ENCODE measurements at places on chromosomes 3 and 15. TPM values are rescaled to one million over a fixed set of nuclear protein-coding genes. Genes with fewer than 3 reads are reported as not detected.

- no peaks in the 10 kb centered on the region for H3K27me3 ChIP-seq
- H3K4me1 ChIP-seq, result peaks cover 80% of the 10 kb centered on the region
- H3K36me3 ChIP-seq, result peaks cover 3% of the 10 kb centered on the region
- DNase-seq, result no peak
- H3K4me3 ChIP-seq, result peak overlapping the region; percentile 14
Measured at GRCh38 chr3:66638717-66639116, 137.9 kb upstream of the LRIG1 start.

GRCh38 chr3:73716418-73716817, 91.7 kb upstream of the PDZRN3 start:
- H3K27ac ChIP-seq, result no peak overlapping the region
- H3K36me3 ChIP-seq, result no peaks in the 10 kb centered on the region
- DNase-seq, result no peak
- no peak overlapping the region for H3K4me3 ChIP-seq
- no peaks in the 10 kb centered on the region for H3K27me3 ChIP-seq
- peaks cover 12% of the 10 kb centered on the region for H3K4me1 ChIP-seq

- H3K27me3 ChIP-seq, result no peaks in the 10 kb centered on the region
- no peak for DNase-seq
- no peaks in the 10 kb centered on the region for H3K4me1 ChIP-seq
- H3K36me3 ChIP-seq, result no peaks in the 10 kb centered on the region
- no peak overlapping the region for H3K4me3 ChIP-seq
- H3K27ac ChIP-seq, result no peak overlapping the region
Measured at GRCh38 chr3:111215481-111215880, 143.9 kb downstream of the NECTIN3 start.

DNA sequence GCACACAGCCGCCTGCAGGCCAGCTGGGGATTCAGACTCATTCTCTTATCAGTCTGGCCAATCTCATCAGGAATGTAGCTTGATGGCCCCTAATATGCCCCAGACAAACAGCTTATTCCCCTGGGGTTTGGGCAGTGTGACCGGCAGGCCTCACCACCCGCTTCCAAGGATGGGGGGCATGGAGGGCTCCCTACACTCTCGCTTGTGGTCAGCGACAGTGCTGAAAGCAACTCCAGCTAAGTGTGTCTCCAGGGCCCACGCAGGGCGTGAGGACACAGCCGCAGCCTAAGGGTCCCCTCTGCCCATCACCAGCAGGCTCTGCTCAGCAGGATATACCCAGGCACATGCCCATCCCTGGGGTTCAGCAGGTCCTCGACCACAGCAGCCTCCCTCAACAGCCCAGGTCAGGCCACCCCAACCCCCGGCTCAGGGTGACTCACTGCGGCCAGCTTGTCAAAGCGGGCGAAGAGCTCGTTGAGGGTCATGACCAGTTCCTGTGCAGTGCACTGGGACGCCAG, 116.7 kb downstream of the ADCY5 start:
- no peak overlapping the region for H3K27ac ChIP-seq
- no peaks in the 10 kb centered on the region for H3K27me3 ChIP-seq
- H3K36me3 ChIP-seq, result no peaks in the 10 kb centered on the region

ASB14 gene
- not detected for total RNA-seq

GRCh38 chr15:31278544-31279220, 48.0 kb upstream of the KLF13 start:
- H3K27ac ChIP-seq, result peak overlapping the region; percentile 95
- no peak overlapping the region for H3K4me3 ChIP-seq
- no peaks in the 10 kb centered on the region for H3K27me3 ChIP-seq
- H3K36me3 ChIP-seq, result no peaks in the 10 kb centered on the region
- DNase-seq, result no peak

BNC1 gene
- 0.35 TPM for total RNA-seq

TM4SF4 gene
- total RNA-seq, result not detected

GRCh38 chr15:35987056-35987455, 441.1 kb upstream of the DPH6 start:
- no peaks in the 10 kb centered on the region for H3K4me1 ChIP-seq
- no peak overlapping the region for H3K4me3 ChIP-seq
- no peak for DNase-seq
- H3K27ac ChIP-seq, result no peak overlapping the region
- H3K36me3 ChIP-seq, result no peaks in the 10 kb centered on the region

- H3K27me3 ChIP-seq, result no peaks in the 10 kb centered on the region
- no peaks in the 10 kb centered on the region for H3K36me3 ChIP-seq
- no peak overlapping the region for H3K27ac ChIP-seq
- H3K4me1 ChIP-seq, result no peaks in the 10 kb centered on the region
Measured at GRCh38 chr15:39501366-39502081, 79.4 kb upstream of the THBS1 start.

DNA sequence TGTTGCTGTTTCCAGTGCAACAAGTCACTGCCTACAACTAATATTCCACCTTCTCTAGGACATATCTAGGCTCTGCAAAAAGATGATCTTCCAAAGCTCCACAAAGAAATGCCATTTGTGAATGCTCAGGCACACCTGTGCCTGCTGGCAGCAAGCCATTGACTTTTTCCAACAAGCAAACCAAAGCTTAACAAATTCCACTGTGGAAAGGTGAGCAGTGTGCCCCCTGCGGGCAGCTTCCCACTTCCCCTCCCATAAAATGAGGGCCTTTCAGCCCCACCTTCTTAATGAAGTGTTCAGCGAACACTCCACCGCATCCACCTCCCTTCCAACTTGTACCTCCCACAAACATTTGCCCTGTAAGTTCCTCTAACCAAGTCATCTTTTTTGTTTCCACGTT, 157.5 kb upstream of the SLC24A5 start:
- peaks cover 18% of the 10 kb centered on the region for H3K4me1 ChIP-seq
- no peak overlapping the region for H3K27ac ChIP-seq
- no peaks in the 10 kb centered on the region for H3K36me3 ChIP-seq
- no peaks in the 10 kb centered on the region for H3K27me3 ChIP-seq
- no peak for DNase-seq

GRCh38 chr3:125589547-125590122, 5.7 kb downstream of the OSBPL11 start:
- H3K36me3 ChIP-seq, result no peaks in the 10 kb centered on the region
- peaks cover 37% of the 10 kb centered on the region for H3K4me1 ChIP-seq
- no peak overlapping the region for H3K27ac ChIP-seq
- no peaks in the 10 kb centered on the region for H3K27me3 ChIP-seq
- H3K4me3 ChIP-seq, result no peak overlapping the region
- DNase-seq, result no peak

DNA sequence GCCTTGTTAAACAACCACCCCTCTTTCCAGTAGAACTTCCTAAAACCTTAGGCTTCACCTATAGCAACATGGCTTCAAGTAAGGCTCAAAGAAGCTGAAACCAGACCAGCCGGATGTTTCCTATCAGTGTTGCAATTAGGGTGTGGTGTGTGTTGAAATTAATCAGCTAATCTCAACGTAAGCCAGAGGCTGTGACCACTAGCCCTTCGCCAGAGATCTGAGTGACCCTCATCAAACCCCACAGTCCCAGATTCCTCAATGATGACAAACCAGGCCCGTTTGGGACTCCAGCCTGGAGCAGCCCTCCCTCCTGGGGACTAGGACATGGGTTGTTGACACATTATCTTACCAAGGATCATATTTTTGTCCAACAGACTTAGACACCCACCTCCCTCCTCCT, 27.3 kb downstream of the CYP11A1 start:
- peaks cover 7% of the 10 kb centered on the region for H3K4me1 ChIP-seq
- no peak overlapping the region for H3K27ac ChIP-seq
- no peak overlapping the region for H3K4me3 ChIP-seq
- H3K27me3 ChIP-seq, result no peaks in the 10 kb centered on the region
- no peaks in the 10 kb centered on the region for H3K36me3 ChIP-seq

- H3K4me3 ChIP-seq, result no peak overlapping the region
- no peak overlapping the region for H3K27ac ChIP-seq
- peaks cover 37% of the 10 kb centered on the region for H3K27me3 ChIP-seq
Measured at GRCh38 chr3:62665627-62666437, 209.4 kb downstream of the CADPS start.
